ENCODE measurements at places on chromosomes 12 and 14.

DNA sequence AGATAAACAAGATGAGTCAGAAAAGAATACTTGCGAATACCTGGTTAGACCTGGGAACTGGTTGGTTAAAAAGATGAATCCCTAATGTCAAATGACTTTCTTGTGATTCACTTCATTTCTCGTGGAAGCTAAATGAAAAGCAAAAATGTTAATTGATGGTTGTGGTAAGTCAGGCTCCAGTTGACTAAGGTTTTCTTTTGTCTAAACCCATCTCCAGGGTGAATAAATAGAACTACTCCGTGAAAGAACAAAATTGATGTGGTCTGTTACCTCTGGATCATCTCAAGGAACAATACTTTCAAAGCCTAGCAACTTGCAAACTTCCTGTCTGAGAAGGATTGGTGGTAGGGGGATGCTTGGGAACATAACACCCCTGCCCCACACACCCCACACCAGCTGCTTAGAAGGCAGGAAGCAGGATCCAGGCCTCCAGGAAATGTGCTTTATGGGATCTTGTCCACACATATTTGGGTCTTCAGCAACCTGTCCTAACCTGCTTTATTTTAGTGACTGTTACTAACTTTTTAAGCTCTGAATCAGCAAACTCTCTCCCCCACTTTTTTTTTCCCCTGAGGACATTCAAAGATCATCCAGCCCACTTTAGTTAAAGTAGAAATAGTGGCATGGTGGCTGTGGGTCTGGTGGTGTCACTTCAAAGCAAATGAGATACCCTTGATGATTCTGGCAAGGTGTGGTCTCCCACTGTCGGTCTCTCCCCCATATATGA, 60.4 kb upstream of the PTHLH start:
- DNase-seq, result no peak

DNA sequence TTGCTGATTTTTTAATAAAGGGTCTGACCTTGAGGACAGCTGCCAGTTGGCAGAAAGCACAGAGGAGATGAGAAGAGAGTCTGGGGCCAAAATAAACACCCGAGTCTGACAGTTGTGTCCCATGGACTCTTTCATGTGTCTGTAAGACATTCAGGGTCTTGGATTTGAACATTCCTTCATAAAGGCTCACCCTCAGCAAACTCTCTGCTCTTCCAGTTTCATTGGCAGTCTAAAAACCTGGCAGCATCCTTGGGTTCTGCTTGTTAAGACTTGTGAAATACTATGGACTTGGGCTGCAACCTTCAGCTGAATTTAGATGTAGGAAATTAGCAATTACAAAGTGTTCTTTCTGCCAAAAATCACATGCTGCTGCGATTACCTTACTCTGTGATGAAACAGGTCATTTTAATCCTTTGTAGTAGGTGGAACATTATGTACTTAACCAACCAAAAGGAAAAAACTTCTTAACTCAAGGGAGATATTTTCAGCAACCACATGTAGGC, 32.0 kb upstream of the LMNTD1 start:
- DNase-seq, result no peak

- peak; percentile 69 for DNase-seq
Observed at GRCh38 chr14:102280376-102280962, 24.5 kb downstream of the MOK start.

DNA sequence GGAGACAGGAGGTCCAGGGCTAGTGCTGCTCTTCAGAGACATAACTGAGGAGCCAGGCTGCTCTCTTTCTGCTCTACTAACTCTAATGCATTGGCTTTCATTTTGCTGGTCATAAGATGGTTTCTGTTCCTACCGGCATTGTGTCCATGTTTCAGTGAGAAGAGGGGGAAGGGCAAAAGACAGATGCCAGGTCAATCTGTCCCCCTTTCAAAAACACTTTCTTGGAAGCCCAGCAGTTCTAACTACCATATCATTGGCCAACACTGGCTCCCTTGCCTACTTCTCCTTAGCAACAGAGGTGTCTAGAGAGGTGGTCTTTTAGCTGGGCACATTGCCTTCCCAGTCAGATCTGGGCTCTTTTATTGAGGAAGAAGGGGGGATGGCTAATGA, 63.9 kb downstream of the TGFB3 start:
- DNase-seq, result no peak

DNA sequence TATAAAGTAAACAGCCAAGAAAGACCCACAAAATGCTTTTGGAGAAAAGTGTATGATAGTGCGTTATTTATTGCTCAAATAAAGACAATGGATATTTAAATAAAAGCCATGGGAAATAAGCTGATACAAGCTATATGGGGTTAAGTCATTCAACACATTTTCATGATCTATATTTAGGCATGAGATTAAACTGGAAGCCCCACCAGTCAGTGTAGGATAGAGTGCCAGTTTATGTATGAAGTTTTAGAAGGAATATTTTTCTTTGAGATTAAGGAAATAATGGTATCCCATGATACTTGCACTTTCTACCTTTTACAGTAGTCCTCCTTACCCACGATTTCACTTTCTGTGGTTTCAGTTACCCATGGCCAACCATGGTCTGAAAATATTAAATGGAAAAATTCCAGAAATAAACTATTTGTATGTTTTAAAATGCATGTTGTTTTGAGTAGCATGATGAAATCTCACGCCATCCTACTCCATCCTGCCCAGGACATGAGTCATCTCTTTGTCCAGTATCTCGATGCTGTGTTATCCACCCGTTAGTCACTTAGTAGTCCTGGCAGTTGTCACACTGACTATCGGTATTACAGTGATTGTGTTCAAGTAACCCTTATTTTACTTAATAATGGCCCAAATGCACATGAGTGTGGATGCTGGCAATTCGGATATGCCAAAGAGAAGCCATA, 22.3 kb downstream of the SYT1 start:
- peak; percentile 83 for DNase-seq

DNA sequence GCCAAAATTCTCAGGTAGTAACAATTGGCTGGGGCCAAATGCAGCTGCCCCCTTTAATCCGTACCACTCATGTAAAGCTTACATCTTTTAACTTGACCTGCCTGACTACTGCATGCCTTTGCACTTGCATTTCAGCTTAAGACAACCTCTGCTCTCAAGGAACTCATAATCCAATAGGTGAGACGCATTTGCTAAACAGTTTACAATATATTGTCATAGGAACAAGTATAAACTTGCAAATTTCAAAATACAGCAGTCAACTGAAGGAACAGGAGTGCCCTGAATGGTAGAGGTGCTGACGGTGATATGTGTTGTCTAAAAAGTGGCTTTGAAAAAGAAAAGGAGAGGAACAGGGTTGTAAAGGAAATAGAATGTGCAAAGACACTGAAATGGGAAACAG, 3.6 kb upstream of the BRMS1L start:
- no peak for DNase-seq

DNA sequence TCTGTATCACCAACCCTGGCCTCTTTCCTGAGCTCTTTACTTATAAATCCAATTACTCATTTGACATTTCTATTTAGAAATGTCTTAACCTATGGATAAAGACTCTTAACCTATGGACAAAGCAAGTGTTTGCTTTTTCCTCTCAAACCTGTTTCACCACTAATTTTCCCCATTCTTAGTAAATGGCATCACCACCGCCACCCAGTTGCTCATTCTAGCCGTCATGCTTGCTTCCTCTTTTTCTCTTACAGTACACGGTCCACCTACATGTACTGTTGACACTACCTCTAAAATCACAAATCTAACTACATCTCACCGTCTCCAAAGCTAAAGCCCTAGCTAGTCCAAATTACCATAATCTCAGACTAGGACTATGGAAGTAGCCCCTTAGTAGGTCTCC, 60.0 kb downstream of the CAPS2 start:
- no peak for DNase-seq

DNA sequence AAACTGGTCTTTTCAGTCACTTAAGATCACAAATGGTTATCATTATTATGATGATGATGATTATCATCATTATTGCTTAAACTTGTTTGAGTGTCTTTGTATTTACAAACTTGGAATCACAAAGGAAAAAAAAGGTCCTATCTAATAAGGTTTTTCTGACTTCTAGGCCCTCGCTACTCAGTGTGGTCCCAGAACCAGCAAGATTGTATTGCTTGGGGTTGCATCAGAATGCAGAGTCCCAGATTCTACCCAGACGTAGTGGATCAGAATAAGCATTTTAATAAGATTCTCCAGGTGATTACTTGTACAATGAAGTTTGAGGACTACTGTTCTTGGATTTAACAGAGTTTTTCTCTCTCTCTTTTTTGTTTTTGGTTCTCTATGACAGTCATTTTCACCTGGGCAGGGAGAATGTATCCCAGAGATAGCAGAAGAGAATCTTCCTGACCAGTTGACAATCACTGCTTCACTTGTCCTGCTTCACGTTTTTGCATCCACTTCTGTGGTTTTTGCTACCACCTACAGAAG, 29.3 kb upstream of the PPP1R12A start:
- DNase-seq, result no peak

GRCh38 chr12:104222976-104223375, 7.4 kb downstream of the TXNRD1 start:
- DNase-seq, result no peak
